DMS153 (cell line): ENCODE measurements at places on chromosomes 13 and 19.

GRCh38 chr19:39017026-39017425 lies 15.3 kb downstream of the FBXO27 start:
- DNase-seq: no peak

- DNase-seq: no peak
Measured at GRCh38 chr19:1618157-1619093, 13.2 kb upstream of the UQCR11 start.

DNA sequence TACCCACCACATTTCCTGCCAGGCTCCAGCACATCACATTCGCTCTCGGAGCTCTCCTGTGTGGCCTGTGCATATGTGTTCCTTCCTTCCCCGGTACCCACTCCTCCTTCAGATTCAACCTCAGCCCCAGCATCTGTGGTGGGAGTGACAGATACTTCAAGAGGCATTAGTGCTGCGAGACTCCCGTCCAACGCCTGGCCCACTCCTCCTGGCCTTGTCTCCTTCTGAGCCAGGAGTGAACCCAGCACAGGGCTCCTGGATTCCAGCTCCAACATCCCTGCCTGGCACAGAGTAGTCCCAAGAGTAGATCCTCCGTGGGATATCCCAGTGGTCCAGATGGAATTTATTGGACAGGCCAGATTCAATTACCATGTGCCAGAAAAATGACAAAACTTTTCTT lies 55.9 kb downstream of the SACS start:
- no peak for DNase-seq

GRCh38 chr13:48153186-48153585 lies 58.3 kb upstream of the MED4 start:
- DNase-seq: no peak

GRCh38 chr19:14577885-14578427 lies 4.9 kb upstream of the CLEC17A start:
- DNase-seq: no peak
